ENCODE measurements at places on chromosomes 13 and 19. TPM values are rescaled to one million over a fixed set of nuclear protein-coding genes. Genes with fewer than 3 reads are reported as not detected.

DNA sequence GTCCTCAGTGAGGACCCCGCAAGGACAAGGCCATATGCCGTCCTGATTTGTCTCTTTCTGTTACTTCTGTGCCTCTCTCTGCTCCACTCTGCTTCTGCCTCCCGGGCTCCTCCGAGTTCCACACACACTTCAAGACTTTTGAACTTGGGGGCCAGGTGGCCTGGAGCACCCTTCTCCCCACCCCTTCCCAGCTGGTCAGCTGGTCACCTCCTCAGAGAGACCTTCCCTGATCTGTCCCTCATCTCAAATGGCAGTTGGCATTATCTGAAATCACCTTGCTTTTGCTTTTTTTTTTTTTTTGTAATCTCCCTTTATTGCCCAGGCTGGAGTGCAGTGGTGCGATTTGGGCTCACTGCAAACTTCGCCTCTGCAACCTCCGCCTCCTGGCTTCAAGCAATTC lies 2.2 kb upstream of the S1PR5 start:
- H3K27ac ChIP-seq = no peak overlapping the region
- H3K36me3 ChIP-seq = no peaks in the 10 kb centered on the region
- peaks cover 15% of the 10 kb centered on the region for H3K27me3 ChIP-seq
- peaks cover 3% of the 10 kb centered on the region for H3K4me1 ChIP-seq
- DNase-seq = no peak

DNA sequence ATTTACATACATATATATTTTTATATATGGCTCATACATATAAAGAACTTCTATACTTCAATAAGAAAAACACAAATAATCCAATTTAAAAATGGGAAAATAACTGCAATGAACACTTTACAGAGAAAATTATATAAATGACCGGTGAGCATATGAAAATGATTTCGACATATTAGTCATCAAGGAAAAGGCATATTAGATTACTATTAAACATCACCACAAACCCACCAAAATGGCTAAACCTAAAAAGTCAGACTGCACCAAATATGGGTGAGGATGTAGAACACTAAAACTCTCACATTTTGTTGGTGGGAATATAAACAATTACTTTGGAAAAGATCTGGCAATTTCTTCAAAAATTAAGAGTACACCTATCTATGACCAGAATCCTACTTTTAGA lies 316.2 kb downstream of the ENOX1 start:
- H3K27ac ChIP-seq = no peak overlapping the region
- H3K27me3 ChIP-seq = no peaks in the 10 kb centered on the region
- no peak overlapping the region for H3K4me3 ChIP-seq
- no peaks in the 10 kb centered on the region for H3K36me3 ChIP-seq

GRCh38 chr19:43798546-43799409 lies 3.5 kb downstream of the LYPD5 start:
- no peak overlapping the region for H3K4me3 ChIP-seq
- H3K36me3 ChIP-seq = no peaks in the 10 kb centered on the region
- DNase-seq = no peak
- H3K4me1 ChIP-seq = no peaks in the 10 kb centered on the region
- H3K27ac ChIP-seq = no peak overlapping the region
- no peaks in the 10 kb centered on the region for H3K27me3 ChIP-seq

DNA sequence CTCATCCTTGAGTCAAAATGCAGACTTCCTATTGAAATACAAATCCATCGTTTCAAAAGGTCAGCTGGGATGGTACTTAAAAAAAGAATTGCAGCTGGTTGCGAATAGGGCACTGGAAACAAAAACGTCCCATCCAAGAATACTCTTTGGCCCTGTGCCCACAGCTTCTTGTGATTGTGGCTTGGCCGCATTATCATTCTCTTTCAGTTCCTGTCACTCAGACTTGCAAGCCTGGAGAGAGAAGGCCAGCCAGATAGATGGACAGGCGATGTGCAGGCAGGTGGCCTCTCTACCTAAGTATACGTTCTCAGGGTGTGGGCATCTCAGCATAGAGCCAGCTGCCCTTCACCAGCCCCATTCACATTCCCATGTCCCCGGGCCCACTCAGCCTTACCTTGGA lies 208.5 kb upstream of the ZNF536 start:
- H3K27ac ChIP-seq = no peak overlapping the region
- H3K4me1 ChIP-seq = no peaks in the 10 kb centered on the region
- 0 out of 2 replicates have a peak, but pooled peaks cover 5% of the 10 kb centered on the region for H3K27me3 ChIP-seq
- no peak for DNase-seq

DNA sequence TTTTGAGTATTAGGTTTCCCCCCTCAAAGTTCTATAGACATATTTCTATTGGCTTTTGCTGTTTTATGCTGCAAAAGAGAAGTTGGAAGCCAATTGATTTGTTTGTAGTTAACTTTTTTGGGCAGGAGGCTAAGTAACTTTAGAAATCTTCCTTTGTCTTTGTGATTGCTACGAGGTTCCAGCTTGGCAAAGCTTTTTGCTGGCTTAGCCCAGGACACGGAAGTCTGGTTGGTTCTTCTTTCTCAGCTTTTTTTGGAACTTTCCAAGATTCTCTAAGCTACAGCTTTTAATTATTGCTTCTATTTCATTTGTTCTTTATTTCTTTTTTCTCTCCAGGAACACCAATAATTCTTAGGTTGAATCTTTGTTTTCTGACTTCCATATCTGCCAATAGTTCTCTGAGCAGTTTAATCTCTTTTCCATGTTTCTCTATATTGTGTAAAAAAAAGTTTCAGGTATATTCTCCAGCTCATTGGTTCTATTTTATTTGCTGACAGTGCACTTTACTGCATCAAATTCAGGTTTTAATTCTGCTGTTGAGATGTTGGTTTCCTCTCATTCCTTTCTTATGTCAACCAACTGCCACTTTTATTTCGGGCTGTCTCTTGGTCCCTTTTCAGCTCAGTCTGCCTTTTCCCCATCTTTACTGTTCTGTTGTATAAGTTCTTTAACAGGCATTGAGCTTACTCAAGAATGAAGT lies 27.8 kb downstream of the MBNL2 start:
- no peak for DNase-seq
- 0 out of 2 replicates have a peak, but pooled peaks cover 4% of the 10 kb centered on the region for H3K36me3 ChIP-seq
- no peaks in the 10 kb centered on the region for H3K27me3 ChIP-seq

DNA sequence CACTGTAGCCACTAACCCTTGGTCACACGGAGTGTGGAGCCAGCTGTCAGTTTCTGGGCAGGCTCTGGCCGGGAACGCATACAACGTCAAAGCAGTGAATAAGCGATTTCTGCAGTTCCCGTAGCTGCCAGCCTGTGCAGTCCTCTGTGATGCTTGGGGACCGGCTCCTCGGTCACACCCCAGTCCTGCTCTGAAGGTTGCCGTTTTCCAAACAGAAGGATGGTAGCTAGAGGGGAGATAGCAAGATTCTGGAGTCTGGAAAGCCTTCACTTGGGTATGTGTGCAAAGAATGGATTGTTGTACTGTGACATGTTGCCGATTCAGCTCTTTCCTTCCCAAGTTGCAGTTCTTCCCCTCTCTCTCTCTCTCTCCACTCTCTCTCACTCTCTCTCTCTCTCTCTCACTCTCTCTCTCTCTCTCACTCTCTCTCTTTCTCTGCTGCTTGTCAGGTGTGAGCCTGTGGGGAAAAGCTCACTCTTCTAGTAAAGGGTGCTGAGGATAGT lies 38.7 kb upstream of the C1QTNF9 start:
- peak; percentile 76 for DNase-seq
- H3K27ac ChIP-seq = peak overlapping the region; percentile 11
- peak overlapping the region; percentile 58 for H3K4me3 ChIP-seq
- H3K36me3 ChIP-seq = no peaks in the 10 kb centered on the region

DNA sequence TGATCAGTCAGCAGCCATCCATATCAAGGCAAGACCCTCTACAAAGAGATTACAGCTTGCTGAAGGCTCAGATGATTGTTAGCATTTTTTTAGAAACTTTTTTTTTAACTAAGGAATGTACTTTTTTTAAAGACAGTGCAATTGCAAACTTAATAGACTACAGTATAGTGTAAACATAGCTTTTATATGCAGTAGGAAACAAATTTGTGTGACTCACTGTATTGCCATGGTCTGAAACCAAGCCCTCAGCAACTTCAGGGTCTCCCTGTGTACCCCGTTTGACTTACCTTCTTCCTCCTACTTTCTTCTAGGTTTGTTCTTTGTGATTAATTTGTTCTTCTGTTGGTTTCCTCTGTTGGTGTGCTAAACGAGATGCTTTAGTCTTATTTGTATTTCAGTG lies 93.0 kb upstream of the TEX29 start:
- H3K27me3 ChIP-seq = no peaks in the 10 kb centered on the region
- H3K4me1 ChIP-seq = no peaks in the 10 kb centered on the region
- DNase-seq = no peak
- H3K27ac ChIP-seq = no peak overlapping the region
- no peaks in the 10 kb centered on the region for H3K36me3 ChIP-seq

GRCh38 chr13:20672772-20673171 lies 30.7 kb upstream of the IL17D start:
- H3K4me1 ChIP-seq = no peaks in the 10 kb centered on the region
- no peak overlapping the region for H3K27ac ChIP-seq
- no peaks in the 10 kb centered on the region for H3K27me3 ChIP-seq
- no peak overlapping the region for H3K4me3 ChIP-seq
- no peaks in the 10 kb centered on the region for H3K36me3 ChIP-seq

The FCGBP gene
- total RNA-seq = 16.4 TPM

The LRRC8E gene
- 0.04 TPM for total RNA-seq

The ZSCAN1 gene
- total RNA-seq = not detected

The ADGRE3 gene
- not detected for total RNA-seq

The CCDC70 gene
- not detected for total RNA-seq

The CEACAM3 gene
- not detected for total RNA-seq
